IMR-90 (cell line): ENCODE measurements at places on chromosomes 5 and 9. TPM values are rescaled to one million over a fixed set of nuclear protein-coding genes. Genes with fewer than 3 reads are reported as not detected.

PPP3R2 gene
- not detected in 2 replicates for polyA plus RNA-seq

HAND1 gene
- polyA plus RNA-seq = not detected in 2 replicates

ADCY2 gene
- not detected in 2 replicates for polyA plus RNA-seq

USP20 gene
- polyA plus RNA-seq = 21.6 and 26.4 TPM in 2 replicates

ARRDC1 gene
- 37.8 and 41.4 TPM in 2 replicates for polyA plus RNA-seq

ENTPD2 gene
- not detected in 2 replicates for polyA plus RNA-seq

IL9 gene
- polyA plus RNA-seq = not detected in 2 replicates

PPP6C gene
- polyA plus RNA-seq = 12.9 and 14.5 TPM in 2 replicates

LHX2 gene
- polyA plus RNA-seq = not detected in 2 replicates

SLC22A4 gene
- polyA plus RNA-seq = 2.5 and 2.6 TPM in 2 replicates

SPATA31D4 gene
- polyA plus RNA-seq = not detected in 2 replicates

NME5 gene
- 0.17 and 0.20 TPM in 2 replicates for polyA plus RNA-seq

RNF145 gene
- polyA plus RNA-seq = 44.9 and 57.0 TPM in 2 replicates

PCDH12 gene
- polyA plus RNA-seq = 0.01 and 0.02 TPM in 2 replicates

HAPLN1 gene
- polyA plus RNA-seq = 0.06 and 0.07 TPM in 2 replicates

ITGA2 gene
- polyA plus RNA-seq = 20.4 and 23.3 TPM in 2 replicates

ZFP2 gene
- polyA plus RNA-seq = 0.06 and 0.19 TPM in 2 replicates

DDX4 gene
- not detected in 2 replicates for polyA plus RNA-seq

PCDHA9 gene
- not detected in 2 replicates for polyA plus RNA-seq

FXN gene
- 17.6 and 18.1 TPM in 2 replicates for polyA plus RNA-seq

HTR4 gene
- polyA plus RNA-seq = not detected in 2 replicates

S1PR3 gene
- 25.0 and 28.4 TPM in 2 replicates for polyA plus RNA-seq

TMEM174 gene
- not detected in 2 replicates for polyA plus RNA-seq

ANKRD55 gene
- not detected in 2 replicates for polyA plus RNA-seq

GNA14 gene
- polyA plus RNA-seq = 0.03 TPM in 1 of 2 replicates, not detected in the other

TRAF1 gene
- 3.7 and 4.1 TPM in 2 replicates for polyA plus RNA-seq

FGF1 gene
- polyA plus RNA-seq = 7.6 and 8.5 TPM in 2 replicates

SPATA31D1 gene
- polyA plus RNA-seq = not detected in 2 replicates

CFAP77 gene
- polyA plus RNA-seq = 0.13 TPM in 1 of 2 replicates, not detected in the other

SARDH gene
- polyA plus RNA-seq = 7.5 and 8.5 TPM in 2 replicates

DND1 gene
- 0.63 and 0.67 TPM in 2 replicates for polyA plus RNA-seq

GPR150 gene
- 0.10 and 0.11 TPM in 2 replicates for polyA plus RNA-seq

IFNB1 gene
- polyA plus RNA-seq = not detected in 2 replicates

GBA2 gene
- polyA plus RNA-seq = 37.0 and 38.2 TPM in 2 replicates

EGR1 gene
- polyA plus RNA-seq = 104 and 180 TPM in 2 replicates

ARHGEF39 gene
- polyA plus RNA-seq = 2.1 and 2.8 TPM in 2 replicates

PCDHGA10 gene
- 3.4 TPM in 2 replicates for polyA plus RNA-seq

AGXT2 gene
- polyA plus RNA-seq = not detected in 2 replicates

KIAA0825 gene
- 0.20 and 0.46 TPM in 2 replicates for polyA plus RNA-seq
